ENCODE measurements at places on chromosomes 5 and 9.

GRCh38 chr9:35557320-35557719 is 47.7 kb upstream of the TESK1 start:
- no peak for DNase-seq

DNA sequence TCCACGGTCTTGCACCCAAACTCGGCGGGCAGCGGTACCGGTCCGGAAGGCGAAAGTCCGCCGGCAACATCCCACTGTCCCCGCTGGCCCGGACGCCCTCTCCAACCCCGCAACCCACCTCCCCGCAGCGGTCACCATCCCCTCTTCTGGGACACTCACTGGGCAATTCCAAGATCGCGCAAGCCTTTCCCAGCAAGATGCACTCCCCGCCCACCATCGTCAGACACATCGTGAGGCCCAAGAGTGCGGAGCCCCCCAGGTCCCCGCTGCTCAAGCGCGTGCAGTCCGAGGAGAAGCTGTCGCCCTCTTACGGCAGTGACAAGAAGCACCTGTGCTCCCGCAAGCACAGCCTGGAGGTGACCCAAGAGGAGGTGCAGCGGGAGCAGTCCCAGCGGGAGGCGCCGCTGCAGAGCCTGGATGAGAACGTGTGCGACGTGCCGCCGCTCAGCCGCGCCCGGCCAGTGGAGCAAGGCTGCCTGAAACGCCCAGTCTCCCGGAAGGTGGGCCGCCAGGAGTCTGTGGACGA is 33.3 kb downstream of the CD180 start:
- no peak for DNase-seq

- DNase-seq: no peak
Observed at GRCh38 chr5:1824109-1824821, 23.1 kb downstream of the NDUFS6 start.

- no peak for DNase-seq
Observed at GRCh38 chr5:12294151-12294550, 389.9 kb upstream of the CTNND2 start.

- no peak for DNase-seq
Observed at GRCh38 chr5:172444110-172444510, 10.2 kb downstream of the SH3PXD2B start.

DNA sequence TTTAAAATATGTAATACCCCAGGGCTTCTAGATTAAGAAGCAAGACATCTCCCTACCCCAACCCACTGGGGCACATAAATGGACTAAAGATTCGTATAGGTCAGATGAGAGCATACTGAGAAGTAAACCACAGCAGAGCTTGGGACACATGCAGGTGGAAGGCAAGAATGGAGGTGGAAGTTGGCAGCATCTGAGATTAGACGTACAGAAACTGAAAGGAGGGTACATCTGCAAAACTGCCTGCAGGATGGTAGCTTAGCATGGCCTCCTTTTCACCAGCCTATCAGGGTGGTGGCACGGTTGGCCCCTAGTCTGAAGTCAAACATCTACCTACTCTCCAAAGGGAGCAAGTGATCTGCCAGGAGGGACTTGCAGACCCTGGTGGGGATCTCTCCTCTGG is 181.8 kb downstream of the TSSK1B start:
- DNase-seq: no peak

GRCh38 chr9:114035221-114035844 is 42.8 kb downstream of the AMBP start:
- no peak for DNase-seq

DNA sequence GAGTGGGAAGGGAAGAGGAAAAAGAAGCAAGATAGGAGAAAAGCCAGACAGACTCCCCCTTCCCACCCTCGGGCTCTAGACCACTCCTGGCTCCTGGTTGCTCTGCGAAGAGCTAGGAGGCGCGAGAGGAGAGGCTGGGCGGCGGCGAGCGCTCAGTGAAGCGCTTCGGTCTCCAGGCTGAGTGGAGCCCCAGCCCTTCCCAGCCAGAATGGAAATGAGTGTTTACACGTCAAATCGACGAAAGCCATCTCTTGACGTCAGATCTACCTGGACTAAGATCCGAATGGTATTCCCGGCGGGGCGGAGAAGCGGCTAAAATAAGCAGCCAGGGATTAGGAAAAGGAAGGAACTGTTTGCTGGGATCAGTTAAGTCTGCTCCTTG is at the start of gene PCSK1:
Gene PCSK1, minus strand, starts transcription at position 183 of the 382 bp plus-strand sequence. CDS start 206 bp downstream, outside the sequence.
- DNase-seq: no peak

DNA sequence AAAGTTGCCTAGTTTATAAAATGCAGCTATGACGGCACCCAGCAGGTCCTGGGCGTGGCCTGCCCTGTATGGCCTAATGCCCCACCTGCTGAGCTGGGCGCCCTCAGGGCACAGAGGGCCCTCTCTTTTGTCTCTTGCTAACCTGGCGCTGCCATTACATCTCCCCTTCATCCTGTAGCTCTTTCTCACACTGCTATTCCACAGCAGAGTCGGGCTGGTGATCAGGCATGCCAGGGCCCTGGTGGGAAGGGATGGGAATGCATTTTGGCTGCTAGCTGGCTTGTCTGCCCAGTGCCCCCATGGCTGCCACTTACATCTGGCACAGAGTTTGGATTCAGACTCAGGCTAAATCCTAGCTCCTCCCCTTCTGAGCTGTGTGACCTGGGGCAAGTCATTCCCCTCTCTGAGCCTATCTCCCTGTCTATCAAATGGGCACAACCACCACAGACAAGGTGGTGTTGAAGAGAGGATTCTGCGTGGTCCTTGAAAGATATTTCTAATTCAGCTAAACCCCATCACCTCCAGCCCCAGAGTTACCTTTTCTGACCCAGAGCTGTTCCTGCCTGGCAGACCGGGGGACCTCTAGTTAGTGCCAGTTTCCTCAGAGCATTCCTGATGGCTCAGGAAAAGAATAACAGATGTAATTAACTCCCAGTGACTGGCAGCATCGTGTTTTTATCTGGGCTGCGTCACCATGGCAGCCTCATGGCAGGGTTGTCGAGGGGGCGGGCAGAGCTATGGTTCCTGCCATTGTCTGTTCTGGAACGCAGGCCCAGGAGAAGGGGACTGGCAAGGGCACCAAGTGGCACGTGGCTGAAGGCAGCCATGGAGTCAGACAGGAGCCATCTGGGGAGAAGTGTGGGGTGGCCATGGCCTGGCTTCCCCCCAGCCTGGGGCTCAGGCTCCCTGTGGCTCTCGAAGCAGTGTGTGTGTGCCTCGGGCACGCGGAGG is 6.3 kb downstream of the PRR7 start:
- DNase-seq: no peak

GRCh38 chr9:132671620-132672412 is 1.6 kb downstream of the GTF3C4 start:
- DNase-seq: no peak

DNA sequence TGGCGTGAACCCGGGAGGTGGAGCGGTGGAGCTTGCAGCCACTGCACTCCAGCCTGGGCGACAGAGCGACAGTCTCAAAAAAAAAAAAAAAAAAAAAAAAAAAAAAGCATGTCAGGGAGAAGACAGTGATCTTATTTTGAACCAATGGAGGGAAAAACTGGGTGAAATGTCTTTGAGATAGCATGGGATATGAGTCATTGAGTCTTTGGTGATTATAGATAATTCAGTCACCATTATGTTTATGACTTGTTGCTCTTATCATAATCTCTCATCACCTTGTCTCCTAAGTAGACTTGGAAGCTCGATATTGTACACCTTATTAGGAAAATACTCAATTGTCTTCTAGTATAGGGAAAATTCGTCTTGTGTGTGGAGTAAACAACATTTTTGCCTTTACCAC is 55.1 kb upstream of the KDM4C start:
- no peak for DNase-seq

- no peak for DNase-seq
Observed at GRCh38 chr5:173928871-173929574, 40.9 kb downstream of the CPEB4 start.

- DNase-seq: no peak
Observed at GRCh38 chr9:135551031-135551430, 5.1 kb downstream of the OBP2A start.

DNA sequence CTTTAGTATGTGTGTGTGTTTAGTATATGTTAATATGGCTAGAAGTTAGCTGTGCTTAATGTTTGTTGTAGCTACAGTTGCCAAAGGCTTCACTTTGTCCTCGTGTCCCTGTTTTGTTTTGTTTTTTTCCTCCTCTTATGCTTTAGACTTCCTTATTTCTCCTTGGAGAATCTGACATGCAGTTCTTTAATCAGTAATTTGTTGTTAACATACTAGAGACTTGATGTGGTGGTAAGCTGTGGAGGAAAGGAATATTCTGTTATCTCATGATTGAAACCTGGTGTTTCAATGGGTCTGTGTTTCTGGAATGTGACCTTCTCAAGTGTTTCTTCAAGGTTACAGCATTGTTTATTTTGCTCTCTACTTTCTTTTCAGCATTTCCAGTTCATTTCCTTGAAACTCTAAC is 515.6 kb upstream of the ST8SIA4 start:
- no peak for DNase-seq

DNA sequence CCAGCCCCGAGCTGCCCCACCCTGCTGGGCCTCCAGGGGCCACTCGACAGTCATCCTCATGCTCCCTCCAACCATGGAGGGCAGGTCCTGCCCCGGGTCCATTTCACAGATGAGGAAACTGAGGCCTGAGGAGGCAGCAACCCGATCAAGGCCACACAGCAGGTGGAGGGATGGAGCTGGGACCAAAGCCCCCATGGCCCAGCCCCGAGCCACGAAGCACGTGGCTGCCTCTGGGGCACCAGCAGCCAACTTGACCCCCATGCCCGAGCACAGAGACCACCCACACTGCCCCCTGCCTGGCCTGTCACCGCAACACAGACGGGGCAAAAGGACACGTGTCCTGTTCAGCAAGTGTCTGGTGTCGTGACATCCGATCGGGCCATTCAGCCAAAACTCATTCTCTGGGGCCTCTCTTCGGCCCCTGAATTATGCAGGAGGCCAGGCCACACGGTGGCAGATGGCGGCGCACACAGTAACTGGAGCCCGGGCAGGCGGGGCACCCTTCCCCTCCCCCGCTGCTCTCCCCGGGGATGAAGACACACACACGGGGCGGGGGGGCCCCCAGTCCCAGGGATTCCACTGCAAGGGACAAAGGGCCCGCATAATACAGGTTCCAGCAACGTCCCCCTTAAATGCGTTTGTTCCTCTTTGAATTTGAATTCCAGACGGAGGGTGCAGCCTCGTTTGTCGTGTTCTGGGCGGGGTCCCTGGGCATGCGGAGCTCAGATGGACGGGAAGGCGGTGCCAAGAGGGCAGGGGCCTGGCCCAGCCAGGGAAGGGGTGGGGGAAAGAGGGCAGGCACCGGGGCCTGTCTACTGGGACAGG is 29.4 kb upstream of the TMEM250 start:
- no peak for DNase-seq

DNA sequence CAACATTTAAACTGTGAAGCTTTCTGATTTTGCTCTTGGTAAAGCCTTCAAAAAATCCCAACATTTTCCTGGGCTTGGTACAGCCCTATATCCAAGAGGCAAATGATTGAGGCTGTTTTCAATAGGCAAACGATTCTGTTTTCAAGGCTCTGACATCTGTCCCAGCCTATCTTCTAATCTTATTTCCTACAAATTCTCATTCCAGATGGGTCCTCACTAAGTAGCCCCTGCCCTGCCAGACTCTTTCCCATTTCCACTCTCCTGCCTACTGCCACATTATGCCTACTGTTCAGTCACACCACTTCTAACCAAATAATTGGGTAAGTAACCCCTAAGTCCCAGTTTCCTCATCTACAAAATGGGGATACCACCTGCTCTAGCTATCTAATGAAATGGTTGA is 3.5 kb downstream of the GBA2 start:
- DNase-seq: no peak

DNA sequence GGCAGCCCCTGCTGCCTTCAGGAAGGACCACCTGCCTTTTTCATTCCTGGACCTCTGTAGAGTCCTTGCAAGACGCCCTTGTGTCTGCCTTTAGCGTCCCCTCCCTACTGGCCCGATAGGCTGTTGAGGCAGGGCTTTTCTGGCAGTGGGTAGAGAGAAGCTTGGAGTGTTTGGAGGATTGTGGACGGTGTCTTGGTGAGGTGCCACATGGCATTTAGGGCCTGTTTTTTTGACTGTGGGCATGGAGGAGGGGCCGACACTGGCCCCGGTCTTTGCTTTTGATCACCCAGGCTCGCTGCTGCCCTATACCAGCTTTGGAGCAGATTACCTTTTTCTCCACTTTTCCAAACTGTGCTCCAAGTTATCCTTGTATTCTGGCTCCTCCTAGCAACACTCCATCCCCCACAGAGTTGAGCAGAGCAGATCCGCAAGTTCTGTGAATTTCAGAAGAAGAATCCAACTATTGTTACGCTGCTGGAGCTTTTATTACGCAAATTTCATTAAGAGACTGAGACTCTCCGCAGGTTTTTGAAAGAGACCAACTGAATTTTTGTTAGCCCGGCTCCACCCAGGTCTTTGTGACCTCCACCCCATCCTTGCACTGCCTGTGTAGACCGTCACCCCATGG is 34.8 kb upstream of the PRDM12 start:
- DNase-seq: peak; percentile 7

DNA sequence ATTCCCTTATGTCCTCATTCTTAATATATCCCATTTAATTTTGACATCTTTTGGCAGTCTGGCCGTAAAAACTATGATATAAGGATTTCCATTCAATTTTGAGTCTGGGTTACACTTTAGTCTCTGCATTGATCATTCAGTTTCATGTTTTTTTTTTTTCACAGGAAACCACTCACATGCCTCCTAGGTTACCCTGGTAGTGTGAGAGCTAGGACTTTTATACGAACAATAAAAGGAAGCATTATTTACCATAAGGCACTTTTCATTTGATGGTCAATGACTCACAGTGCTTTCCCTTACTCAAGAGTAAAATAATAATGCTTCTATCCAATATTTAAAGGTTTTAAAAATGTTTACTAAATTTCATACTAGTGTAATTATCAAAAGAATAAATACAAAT is 16.4 kb upstream of the DMAC1 start:
- no peak for DNase-seq

- DNase-seq: no peak
Observed at GRCh38 chr9:136204838-136205706, at the start of gene LHX3. Gene LHX3, minus strand, starts transcription at chr9:136205128. Its CDS starts 116 bp downstream, at chr9:136205012.

GRCh38 chr9:9914174-9914573 is 698.6 kb downstream of the PTPRD start:
- no peak for DNase-seq

DNA sequence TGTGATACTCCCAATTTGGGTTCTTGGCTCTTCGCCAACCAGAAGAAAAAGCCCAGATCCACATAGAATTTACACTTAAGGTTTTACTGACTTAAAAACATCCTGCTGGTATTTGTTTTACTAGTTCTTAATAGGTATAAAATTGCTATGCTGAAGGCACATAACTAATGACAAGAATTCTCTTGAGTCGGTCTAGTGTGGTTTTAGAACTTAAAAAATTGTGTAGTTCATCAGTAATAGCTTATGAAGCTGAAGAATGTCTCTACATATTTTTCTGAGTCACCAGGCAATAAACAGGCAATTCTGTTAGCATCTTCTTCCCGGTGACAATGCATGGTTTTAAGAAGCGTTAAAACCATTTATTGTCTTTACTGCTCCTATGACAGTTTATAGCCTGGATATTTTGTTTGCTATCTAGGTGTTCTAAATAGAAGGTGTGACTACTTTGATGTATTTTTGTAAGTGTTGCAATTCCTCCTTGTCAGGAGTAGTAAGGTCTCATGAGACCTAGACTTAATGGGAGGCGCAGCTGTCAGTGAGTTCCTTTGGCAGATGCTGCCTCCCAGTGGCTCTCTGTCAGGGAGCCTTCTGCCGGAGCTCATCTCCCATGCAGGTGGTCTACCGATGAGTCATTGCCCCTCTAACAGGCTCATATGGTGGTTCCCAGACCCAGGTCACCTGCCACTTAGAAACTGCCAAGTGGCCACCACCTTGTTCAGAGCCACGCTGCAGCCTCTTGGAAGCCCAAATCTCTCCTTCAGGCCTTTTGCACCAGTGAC is 173.8 kb downstream of the MAST4 start:
- DNase-seq: peak; percentile 45
